ENCODE measurements at places on chromosomes 2 and 18.

GRCh38 chr18:44796429-44797428 lies 116.0 kb downstream of the SETBP1 start:
- DNase-seq = no peak

DNA sequence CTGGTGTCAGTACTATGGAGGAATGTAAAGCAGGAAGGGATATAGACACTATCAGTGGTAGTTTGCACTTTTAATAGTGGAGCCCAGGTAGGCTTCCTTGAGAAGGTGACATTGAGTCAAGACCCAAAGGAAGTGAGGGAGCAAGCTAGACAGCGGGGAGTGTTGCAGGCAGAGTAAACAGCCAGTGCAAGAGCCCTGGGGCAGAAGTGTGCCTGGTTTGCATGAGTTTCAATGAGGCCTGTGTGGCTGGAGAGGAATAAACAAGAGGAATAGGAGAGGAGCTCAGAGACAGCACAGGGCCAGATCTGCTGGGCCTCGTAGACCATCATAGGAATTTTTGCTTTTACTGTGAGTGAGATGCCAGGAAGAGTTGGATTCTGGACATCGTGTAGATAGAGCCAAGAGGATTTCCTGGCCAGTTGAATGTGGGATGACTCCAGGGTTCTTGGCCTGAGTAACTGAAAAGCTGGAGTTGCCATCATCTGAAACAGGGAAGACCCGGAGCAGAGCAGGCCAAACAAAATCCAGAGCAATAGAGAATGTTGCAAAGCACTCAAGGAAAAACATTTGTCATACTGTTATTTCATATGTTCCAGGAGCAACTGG lies 102.5 kb downstream of the SP3 start:
- DNase-seq = no peak

GRCh38 chr2:863732-864450 lies 86.8 kb upstream of the SNTG2 start:
- DNase-seq = no peak

DNA sequence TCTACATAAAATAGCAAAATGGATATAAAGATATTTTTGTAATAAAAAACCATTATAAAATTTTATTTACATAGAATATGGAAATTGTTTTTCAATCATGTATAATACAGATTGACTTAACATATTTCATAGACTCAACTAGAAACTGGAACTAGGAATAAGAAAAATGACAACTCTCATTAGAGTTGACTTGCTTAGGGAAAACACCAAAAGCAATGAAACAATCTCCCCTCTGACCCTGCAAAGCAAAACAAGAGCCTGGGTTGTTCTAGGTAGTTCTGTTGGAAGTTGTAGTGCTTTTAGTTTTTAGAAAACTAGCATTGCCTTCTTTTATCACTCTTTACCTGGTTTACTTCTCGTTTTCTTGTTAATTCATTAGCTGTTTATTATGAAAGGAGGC lies 32.2 kb upstream of the MTIF2 start:
- no peak for DNase-seq

- no peak for DNase-seq
Measured at GRCh38 chr2:26959331-26959730, 11.1 kb upstream of the MAPRE3 start.

DNA sequence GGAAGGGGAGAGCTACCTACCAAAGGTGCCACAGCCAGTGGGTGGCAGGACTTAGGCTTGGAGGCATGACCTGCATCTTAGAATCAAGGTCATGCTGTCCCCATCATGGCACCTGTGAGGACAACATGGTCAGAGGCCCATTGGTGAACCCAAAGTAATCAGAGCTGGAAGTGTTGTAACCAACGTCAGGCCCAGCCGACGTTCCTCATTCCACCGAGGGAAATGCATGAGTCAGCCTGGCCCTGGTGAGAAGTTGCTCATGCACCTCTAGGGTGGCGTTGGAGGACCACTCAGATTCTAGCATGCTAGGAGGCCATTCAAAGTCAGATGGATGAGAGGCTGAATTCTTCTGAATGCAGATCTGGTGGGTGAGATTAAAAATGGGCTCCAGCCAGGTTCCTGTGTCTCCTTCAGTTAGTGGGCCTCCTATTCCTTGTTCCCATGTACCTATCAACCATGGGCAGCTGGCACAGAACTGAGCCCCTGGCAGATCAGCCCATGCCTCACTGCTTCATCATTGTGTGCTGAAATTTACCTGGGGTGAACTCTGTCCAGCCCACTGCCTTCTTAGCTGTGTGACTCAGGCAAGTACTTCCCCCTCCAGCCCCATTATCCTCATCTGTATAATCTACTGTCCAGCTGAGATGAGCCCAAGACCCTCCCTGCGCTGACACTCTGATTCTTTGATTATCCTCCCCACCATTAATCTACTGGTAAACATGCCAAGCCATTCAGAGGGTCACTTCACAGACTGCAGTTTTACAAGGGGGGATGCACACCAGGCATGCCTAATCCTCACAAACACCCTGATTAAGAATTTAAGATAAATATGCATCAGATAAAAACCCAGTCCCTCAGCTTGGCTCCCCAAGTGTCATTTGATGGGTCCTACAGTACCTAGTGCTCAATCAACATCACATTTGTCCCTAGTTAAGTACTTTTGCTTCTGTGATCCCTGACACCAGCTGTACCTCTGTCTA lies 14.0 kb downstream of the SLC14A2 start:
- no peak for DNase-seq

DNA sequence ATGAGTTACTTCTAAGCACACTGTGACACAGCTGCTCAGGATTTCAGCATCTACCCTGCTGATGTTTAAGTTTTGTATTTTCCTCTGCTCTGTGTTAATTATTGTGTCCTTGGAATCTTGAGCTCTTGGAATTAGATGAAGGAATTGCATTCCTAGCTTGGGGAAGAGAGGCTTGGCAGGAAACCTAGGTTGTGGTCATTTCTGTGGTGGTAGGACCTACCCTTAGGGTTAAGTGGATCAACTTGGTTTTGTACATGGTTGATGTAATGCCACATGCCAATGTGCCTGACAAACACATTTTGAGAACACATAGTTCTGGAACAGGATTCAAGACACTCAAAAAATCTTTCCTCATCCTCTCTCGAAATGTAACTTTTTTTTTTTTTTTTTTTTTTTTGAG lies 264.5 kb upstream of the MEX3C start:
- DNase-seq = no peak

GRCh38 chr2:217060516-217060915 lies 200.7 kb upstream of the TNP1 start:
- no peak for DNase-seq
